HepG2 (cell line): ENCODE measurements at places on chromosomes 6 and 20.
A peak's percentile ranks its signal among the peaks of the same experiment; 100 is the strongest.

- DNase-seq: no peak
Measured at GRCh38 chr6:11589261-11589660, 51.7 kb downstream of the TMEM170B start.

GRCh38 chr6:127481111-127481510, 21.9 kb upstream of the KIAA0408 start:
- no peak for DNase-seq

- peak; percentile 63 for DNase-seq
Measured at GRCh38 chr6:133046576-133046975, 194.6 kb upstream of the EYA4 start.

DNA sequence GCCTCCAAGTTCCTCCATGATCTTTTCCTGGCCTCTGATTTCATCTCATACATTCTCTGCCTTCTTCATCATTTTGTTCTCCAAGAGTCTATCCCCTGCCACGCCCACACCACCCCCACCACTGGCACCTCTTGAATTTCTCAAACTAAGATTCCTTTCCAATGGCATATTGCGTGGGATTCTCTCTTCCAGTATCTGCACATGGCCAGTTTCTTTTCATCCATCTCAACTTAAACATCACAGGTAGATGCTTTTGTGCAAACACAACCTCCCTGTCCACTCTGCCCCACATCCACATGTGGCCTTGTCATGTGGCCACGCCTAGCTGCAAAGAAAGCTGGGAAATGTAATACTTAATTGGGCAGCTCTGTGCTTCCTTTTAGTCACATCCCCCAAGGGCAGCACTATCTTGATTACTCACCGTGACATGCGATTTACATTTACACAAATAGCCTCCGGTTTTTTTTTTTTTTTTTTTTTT, 33.4 kb upstream of the ZMYND8 start:
- no peak for DNase-seq
